ENCODE measurements at places on chromosomes 1 and 21.
A peak's percentile ranks its signal among the peaks of the same experiment; 100 is the strongest.

DNA sequence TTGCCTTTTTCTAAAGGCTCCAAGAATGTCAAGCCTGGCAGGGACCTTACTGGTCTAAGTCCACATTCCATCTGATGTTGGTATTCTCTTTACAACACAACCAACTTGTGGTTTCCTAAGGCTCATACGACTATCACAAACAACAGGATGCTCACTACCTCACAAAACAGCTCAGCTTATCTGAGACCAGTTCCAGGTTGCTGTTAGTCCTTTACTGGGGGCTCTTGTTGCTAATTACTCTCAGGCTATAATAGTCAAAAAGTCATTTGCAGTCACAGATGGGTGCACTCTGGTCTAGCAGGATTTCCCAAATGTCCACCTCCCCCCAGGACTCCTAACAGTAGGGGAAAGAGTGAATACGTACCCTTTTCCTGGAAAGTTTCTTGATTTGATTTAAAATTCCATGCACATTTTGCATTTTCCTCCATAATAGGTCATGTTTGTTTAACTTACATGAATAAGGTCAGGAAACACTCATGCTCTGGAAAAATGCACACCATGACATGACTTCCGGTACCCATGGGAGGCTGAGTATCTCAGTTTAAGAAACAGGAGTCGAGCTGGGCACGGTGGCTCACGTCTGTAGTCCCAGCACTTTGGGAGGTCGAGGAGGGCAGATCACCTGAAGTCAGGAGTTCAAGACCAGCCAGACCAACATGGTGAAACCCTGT is 16.0 kb downstream of the LCK start:
- no peak for DNase-seq

GRCh38 chr1:9601942-9602793 is 13.5 kb downstream of the TMEM201 start:
- DNase-seq: no peak

- DNase-seq: peak; percentile 95
Observed at GRCh38 chr1:3772027-3772714, 378 bp upstream of the SMIM1 start.

DNA sequence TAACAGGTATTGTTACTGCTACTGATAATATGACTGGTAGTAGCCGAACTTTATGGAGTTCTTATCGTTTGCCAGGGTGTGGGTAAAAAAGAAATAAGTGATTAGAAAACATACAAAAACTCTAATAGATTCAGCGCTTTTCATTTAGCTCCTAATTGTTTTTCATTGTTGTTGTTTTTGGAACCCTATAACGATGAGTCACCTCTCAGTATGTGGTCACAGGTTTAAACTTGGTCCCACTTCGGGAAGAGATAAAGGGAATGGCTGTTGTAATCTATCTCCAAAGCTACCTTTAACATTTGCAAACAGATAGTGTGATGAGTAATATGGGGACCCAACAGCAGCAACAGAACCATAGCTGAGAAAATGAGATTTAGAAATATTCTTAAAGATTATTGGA is 62.7 kb upstream of the BCL10 start:
- DNase-seq: no peak

DNA sequence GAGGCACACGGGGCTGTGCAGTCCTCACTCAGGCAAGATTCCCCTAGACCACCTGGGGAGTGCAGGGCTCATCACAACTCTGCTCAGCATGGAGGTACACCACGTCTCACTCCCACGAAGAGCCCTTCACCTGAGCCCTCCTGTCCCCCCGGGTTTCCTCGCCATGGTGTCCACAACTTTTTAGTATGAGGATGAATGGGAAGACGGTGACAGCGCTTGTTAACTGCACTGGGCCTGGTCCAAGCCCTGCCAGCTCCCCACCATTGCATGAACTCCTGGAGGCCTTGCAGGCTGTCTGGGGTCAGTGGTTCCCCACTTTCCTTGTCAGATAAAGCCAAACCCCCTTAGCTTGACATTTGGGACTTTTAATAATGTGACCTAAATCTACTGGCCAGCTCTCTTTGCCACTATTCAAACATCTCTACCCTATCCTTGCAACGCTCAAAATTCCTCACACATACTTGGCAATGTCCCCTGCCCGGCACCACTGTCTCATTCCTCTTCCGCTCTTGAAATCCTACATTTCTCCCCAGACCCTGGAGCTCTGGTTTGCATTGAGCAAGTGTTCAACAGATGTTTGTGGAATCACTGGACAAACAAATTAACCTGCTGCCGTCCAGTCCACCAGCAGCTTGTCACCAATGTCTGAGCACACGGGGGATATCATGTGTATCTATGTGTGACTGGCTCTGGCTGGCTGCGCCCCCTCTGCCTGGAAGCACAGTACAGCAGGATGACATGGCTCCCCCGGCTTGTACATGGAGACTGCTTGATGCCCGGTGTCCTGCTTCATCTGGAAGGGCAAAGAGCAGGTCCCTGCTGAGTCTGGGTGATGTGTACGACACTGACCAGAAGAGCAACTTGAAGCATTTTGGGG is 11.2 kb downstream of the TMEM9 start:
- no peak for DNase-seq

DNA sequence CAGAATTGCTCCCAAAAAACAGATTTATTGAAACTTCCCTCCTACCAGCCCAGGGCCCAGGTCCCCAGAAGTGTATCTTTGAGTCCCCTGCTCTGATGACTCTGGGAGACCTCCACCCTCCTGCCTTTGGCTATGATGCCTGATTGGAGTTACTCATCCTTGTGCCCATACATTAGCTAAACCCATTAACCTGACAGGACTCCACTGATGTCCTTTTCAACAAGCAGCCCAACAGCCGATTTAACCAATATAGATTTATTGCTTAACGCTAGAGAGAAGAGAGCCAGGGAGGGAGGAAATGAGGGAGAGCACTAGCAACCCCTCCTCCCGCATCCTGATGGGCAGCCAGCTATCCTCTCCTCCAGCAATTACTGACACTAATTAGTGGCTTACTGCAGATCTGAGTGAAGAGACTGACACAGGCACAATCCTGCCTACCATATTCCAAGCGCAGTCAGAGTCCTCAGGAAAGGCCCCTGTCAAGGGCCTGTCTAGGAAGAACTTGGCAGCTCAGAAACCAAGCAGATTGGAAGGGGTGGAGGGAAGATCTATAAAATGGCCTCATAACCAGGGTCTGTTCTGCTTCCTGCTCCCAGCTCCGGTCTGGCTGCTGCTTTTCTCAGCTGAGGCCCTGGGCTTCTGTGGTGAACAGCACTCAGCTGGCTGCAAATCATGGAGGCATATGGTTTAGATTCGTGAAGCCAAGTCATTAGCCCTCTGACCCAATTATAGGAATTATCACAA is 484.5 kb upstream of the DAB1 start:
- no peak for DNase-seq

- DNase-seq: no peak
Observed at GRCh38 chr1:35629051-35629450, 12.3 kb downstream of the PSMB2 start.

- DNase-seq: no peak
Observed at GRCh38 chr1:110579460-110579859, 26.7 kb downstream of the KCNA2 start.

- DNase-seq: peak; percentile 12
Observed at GRCh38 chr1:206829875-206830274, 35.5 kb upstream of the IL20 start.

DNA sequence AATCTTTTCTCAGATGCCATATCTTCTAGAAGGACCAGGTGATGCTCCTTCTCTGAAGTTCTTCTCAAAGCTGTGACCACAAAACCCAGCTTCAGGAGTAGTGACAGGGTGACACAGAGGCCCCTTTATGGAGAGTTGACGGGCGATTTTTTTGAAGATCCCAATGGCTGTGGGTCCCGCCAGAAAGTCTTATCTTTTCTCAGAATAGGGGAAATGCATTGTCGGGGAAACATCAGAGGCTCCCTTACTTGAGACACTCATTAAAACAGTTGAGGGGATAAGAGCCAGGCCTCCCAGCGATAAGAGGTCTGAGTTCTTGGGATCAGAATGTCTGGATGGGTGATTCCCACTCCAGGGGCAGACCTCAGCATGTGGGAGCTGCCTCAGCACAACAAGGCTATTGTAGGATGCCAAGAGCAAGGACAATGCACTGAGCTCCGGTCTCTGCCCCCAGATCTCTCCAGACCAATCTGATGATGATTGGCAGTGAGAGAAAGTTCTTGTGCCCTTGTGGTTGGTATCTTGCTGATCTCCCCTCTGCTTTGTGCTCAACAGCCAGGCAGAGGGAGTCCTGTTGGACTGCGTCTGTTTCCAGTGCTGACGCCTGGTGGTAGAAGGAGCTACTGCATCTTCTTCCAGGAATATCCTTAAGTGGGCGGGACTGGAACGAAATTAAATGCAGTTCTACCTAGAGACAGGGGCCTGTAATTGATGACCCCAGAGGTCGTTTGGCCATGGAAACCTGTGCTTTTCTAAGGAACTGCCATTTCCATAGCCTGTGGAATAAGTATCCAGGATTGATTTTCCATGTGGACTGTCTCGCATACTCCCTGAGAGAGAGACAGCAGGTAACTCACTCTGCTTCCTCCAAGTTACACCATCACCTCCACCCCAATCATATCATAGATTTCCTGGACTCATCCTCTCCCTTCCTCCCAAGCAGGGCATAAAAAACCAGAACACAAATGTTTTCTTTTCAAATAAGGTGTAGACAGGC is 6.8 kb upstream of the ACKR1 start:
- peak; percentile 73 for DNase-seq

GRCh38 chr1:46401964-46402626 is 8.0 kb downstream of the FAAH start:
- DNase-seq: peak; percentile 89

DNA sequence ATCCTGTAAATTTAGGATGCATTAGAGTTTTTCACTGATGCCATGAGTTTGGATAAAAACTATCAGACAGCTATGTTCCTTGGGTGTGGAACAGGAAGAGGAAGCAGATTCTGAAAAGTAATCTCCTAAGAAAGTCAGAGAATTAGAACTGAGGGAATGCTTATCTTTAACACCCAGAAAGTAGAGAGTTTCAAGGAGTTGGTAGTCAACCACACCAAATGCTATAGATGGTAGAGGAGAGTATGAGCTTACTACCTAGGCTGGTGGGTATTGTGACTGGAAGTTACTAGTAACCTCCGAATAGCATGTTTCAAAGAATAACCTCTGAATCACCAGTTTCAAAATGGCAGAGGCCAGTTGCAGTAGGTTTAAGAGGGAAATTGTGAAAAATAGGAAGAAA is 288.0 kb downstream of the HMCN1 start:
- DNase-seq: no peak

- DNase-seq: no peak
Observed at GRCh38 chr1:19310720-19311502, 1.0 kb downstream of the AKR7A2 start.
